NCI-H2107 (cell line): ENCODE measurements at places on chromosomes 1 and 21.

DNA sequence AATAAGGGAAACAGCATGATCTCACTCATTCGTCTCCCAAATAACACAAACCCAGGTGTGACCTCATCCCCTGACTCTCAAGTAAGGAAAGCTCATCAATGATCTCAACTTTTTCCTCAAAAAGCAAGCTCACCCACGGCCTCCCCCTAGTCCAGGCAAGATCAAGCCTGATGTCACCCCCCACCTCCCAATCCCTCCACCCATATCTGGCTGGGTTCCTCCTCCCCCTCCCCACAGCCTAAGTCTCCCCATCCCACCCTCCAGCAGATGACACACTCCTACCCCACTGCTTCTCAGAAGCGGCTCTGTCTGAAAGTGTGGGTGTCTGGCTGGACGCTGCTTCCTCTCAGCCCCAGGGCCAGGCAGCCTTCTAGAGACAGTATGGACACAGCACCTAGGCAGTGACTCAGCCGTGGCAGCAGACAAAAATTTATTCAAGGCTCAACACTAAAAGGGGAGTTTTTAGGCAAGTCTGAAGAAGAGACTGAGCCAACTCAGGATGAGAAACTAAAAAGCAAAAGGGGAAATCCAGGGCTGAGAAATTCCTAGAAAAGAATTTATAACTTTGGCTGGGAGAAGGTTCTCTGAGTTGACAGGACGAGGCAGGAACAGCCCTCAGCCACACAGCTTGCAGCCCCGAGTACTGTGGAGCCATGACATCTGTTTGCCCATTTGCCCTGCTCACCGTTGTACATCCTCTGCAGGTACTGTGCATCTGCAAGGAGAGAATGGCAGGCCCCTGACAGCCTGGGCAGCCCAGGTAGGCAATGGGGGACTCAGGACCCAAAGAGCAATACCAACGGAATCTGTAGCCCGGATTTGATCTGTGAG lies 81.6 kb upstream of the LRRC8D start:
- no peak for DNase-seq

DNA sequence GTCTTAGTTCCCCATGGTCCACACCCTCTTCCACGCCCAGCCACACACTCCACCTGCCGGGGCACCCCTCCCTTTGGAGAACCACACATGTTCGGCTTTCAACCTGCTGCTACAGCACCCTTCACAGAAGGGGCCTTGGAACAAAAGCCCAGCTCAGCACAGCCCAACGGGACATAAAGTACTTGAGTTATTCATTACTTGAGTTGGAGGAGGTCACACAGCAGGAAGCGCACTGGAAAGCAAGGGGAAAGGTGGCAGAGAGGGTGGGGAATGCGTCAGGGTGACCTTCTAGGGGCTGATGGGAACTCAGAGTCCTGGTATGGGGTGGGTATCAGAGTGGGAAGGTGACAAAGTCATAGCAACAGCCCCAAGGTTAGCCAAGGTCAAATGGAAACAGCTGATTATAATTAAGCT lies 3.0 kb upstream of the ATP1B1 start:
- DNase-seq = peak; percentile 80

- no peak for DNase-seq
Measured at GRCh38 chr1:184958554-184959353, 15.6 kb downstream of the NIBAN1 start.

GRCh38 chr1:25802915-25803314 lies 2.9 kb downstream of the SELENON start:
- no peak for DNase-seq

GRCh38 chr1:3000671-3001470 lies 20.4 kb upstream of the ACTRT2 start:
- DNase-seq = no peak

- no peak for DNase-seq
Measured at GRCh38 chr1:18491168-18491567, 10.4 kb downstream of the KLHDC7A start.

- DNase-seq = no peak
Measured at GRCh38 chr1:49016030-49016977, 239.6 kb upstream of the BEND5 start.

GRCh38 chr1:92273039-92273438 lies 25.7 kb downstream of the GLMN start:
- DNase-seq = no peak

GRCh38 chr1:167871331-167871730 lies 42.6 kb downstream of the ADCY10 start:
- no peak for DNase-seq

GRCh38 chr1:3879099-3879498 lies 21.0 kb downstream of the C1orf174 start:
- no peak for DNase-seq

GRCh38 chr1:225642177-225642576 lies 10.7 kb downstream of the ENAH start:
- DNase-seq = no peak

DNA sequence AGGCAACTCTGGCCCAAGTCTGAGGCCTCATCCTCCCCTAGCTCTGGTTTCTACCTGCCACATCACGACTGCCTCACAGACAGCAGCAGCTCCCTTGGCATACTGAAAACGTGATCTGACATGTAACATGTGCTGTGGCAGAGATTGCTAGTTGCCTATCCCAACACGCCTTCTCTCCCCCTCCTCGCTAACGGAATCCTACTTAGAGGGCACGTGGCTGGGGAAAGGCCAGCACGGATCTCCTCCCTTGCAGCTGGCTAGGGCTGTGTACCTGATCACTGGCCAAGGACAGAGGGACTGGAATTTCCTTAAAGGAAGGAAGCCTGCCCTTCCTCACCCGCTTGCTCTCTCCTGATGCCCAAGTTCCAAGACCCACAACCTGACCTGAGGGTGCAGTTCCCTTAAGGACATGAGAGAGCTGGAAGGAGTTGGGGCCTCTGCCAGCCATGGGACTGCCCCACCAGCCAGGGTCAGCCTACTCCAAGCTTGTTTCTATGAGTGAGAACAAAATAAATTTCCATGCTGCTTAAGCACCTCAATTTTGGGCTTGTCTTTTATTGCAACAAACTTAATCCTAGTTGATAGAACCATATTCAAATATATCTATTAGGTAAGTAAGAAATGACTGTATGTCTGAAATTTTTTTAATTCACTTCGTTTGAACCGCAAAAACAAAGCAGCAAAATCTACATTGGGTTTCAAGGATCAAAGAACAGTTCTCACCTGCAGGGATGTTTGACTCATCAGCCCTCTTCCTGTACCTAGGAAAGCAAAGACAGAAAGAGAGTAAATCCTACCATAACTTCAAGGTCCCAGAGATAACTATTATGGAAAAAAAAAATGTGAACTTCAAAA lies 7.2 kb downstream of the SETD4 start:
- DNase-seq = no peak

DNA sequence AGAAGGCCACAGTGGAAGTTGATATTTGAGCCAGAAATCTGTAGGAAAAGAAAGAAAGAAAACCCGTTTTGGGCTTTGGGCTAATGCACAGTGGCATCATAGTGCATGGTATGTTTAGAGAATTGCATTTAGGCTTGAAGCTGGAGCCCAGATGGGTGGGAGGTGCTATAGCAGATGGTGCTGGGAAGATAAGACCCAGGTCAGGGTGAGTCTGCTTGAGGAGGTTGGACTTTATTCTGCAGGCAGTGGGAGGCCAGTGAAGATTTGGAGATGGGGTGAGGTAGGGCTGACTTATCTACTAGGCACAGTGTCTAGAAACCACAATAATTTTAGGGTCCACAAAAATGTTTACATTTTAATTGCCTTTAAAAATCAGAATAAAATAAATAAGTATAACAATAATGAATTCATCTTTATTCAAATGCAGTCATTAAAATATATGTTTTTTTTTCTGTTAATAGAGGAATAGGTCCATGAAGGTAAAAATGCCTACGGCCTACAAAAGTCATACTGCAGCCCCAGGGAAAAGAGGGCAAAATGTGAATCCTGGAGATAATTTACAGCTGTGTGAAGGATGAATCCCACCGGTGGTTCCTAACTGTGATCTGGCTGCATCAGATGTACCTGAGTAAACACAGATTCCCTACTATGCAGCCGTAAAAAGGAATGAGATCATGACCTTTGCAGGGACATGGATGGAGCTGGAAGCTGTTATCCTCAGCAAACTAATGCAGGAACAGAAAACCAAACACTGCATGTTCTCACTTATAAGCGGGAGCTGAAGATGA lies 8.7 kb downstream of the DNAJC6 start:
- DNase-seq = no peak

DNA sequence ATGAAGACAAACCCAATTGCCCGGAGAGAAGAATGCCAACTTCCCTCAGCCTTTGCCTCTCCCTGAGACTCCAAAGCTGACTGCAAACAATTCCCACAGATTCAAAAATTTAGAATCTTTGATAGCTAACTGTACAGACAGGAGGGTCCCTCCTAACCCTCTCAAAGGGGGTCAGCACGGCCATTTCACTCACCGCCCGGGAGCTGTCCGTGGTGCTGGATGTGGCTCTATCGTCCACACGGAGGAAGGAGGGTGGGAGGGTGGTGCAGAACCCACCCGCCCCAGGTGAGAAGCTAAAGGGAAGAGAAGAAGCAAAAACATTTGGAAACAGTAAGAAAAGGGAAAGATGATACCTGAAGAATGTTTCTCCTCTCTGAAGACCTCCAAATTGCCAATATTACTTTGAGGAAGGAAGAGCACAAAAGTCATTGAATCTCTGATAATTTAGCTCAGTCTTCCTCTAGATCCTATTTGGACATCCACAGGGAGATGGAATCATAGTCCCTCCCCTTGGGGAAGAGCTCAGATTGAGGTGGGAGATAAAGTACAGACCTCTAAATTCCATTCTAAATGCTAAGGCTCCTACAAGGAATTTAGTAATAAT lies 45.6 kb downstream of the RHBG start:
- DNase-seq = no peak

DNA sequence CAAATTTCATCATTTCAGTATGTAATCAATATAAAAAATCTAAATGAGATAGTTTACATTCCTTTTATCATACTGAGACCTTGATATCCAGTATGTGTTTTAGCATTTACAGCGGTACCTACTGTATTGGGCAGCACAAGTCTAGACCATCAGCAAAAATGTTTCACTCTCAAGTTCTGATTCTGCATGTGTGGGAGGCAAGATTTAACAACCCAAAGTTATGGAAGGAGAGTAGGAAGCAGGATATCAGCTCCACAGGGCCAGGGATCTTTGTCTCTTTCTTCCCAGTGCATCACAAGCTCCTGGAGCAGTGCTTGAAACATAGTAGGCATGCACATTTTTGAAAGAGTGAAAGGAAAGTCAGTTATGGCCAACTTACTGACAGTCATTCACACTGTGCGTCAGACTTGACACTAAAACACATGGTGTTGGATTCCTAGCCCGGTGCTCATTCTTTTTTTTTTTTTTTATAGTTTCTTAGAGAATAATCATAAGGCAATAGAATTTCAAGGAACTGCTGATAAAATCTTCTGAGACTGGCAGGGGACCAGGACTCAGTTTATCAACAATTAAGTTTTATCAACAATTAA lies 6.1 kb downstream of the TENT5C start:
- DNase-seq = no peak

GRCh38 chr21:38993561-38993960 lies 187.8 kb downstream of the ETS2 start:
- DNase-seq = no peak

GRCh38 chr1:246971090-246971721 lies 36.7 kb downstream of the ZNF695 start:
- peak; percentile 37 for DNase-seq

DNA sequence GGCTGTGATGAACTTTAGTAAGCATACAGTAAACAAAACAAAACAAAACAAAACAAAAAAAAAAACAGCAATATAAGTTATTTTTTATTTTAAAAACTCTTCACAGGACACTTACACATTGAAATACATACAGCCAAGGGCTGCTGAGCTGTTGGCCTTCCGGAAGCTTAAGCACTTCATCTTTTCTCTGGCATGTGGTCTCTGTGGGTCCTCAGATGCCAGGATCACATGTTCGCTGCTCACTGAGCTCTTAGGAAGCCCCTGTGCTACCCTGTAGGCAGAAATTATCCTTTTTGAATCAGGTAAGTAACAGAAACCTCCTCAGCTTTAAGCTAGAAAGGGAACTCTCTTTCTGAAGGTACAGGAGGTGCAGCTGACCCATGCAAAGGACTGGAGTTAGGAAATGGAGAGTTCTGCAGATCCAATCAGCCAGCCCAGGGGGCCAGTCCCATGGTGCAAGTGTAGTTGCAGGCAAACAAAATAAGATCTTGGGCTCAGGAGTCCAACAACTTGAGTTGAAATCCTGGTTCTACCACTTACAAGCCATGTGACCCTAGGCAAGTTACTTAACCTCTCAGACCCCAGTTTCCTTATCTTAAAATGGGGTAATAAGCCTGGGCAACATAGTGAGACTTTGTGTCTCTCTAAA lies 22.4 kb upstream of the MED18 start:
- no peak for DNase-seq

DNA sequence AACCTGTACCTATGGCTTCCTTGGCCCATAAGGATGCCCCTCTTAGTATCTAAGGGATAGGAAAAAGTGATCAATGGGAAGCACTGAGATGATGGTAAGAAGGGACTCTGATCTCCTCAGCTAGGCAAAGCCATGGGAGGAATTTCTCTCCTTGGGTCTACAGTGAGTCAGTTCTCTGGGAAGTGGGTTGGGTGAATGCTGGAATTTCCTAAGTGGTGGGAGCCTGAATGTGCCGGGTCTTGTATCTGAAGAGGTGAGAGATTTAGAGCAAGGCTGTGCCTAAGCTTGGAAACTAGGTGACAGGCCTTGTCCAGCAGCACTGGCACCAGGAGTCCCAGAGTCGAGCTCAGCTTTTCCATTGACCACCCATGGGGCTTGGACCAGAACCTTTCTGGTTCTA lies 96.3 kb upstream of the SLC2A1 start:
- DNase-seq = no peak

GRCh38 chr1:56676571-56677035 lies 31.5 kb downstream of the PRKAA2 start:
- DNase-seq = no peak

DNA sequence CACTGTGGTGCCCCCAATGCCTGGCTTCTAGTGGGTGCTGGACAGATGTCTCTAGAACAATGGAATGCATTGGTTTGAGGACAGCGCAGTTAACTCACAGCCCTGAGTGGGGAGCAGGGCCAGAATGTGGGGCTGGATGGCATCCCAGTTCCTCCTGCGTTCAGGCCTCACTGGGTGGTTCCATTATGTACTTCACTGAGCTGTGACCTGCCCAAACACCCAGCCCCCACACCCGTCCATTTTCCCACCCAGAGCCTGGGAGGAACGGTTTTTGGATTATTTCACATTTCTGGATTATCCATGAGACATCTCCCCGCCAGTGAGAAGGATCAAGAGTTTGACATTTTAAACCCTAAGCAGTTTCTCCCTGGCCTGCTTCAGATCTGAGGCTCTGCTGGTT lies 55.3 kb upstream of the WASF2 start:
- no peak for DNase-seq

DNA sequence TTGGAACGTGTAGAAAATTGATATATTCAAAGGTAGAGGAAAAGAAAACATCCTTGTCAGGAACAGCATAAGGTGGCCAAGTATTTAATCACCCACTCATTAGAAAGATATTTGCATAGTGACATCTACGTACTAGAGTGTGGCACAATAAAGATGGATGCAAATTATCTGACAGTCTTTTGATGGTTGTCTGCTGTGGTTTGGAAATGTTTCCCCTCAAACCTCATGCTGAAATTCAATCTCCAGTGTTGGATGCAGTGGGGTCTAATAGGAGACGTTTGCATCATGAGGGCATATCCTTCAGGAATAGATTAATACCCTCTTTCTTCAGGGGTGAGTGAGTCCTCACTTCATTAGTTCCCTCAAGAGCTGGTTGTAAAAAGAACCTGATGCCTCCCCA lies 34.1 kb upstream of the RUNX1 start:
- no peak for DNase-seq

GRCh38 chr1:219298571-219299148 lies 125.0 kb downstream of the LYPLAL1 start:
- DNase-seq = no peak

- DNase-seq = no peak
Measured at GRCh38 chr1:66890621-66891020, 34.0 kb downstream of the DNAI4 start.
